Eye (tissue), 1 donor: ENCODE measurements at places on chromosomes 6 and 20.

GRCh38 chr6:150286460-150286859 is 82.4 kb upstream of the IYD start:
- no peak for DNase-seq

GRCh38 chr20:61806995-61807394 is 258.7 kb downstream of the TAF4 start:
- DNase-seq: no peak

- DNase-seq: peak; percentile 24
These were observed 96.2 kb downstream of the TTLL2 start for GRCh38 chr6:167420858-167421766.

- no peak for DNase-seq
These were observed 25.4 kb downstream of the VEGFA start for GRCh38 chr6:43795421-43795820.

DNA sequence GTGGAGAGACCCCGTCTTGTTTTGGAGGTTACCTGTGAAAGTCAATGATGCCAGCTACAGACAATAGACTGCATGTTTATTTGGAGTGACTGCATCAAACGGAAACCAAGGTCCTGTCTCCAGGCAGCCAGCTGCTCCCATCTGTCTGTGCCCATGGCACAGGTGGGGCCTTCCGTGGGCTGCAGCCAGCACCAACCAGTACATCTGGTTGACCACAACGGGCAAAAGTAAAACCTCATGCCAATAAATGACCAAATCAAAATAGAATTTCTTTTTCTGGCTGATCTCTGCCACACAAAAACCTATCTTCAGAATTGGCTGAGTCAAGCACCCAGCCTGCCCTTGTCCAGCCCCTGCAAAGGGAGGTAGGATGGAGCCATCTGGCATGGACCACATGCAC is 33.5 kb downstream of the DLL1 start:
- no peak for DNase-seq

DNA sequence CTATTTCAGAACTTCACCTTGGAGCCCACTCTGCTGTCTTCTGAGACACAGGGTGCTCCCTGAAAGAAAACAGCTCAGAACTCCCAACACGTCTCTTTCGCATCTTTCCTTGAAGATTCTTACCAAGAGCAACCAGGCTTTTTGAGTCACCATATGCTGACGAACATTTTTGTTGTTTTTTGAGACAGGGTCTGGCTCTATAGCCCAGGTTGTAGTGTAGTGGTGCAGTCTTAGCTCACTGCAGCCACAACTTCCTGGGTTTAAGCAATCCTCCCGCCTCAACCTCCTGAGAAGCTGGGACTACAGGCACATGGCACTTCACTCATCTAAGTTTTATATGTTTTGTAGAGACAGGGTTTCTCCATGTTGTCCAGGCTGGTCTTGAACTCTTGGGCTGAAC is 68.5 kb downstream of the TRMT11 start:
- DNase-seq: no peak

- no peak for DNase-seq
These were observed 23.7 kb downstream of the SDHAF4 start for GRCh38 chr6:70590400-70590799.

DNA sequence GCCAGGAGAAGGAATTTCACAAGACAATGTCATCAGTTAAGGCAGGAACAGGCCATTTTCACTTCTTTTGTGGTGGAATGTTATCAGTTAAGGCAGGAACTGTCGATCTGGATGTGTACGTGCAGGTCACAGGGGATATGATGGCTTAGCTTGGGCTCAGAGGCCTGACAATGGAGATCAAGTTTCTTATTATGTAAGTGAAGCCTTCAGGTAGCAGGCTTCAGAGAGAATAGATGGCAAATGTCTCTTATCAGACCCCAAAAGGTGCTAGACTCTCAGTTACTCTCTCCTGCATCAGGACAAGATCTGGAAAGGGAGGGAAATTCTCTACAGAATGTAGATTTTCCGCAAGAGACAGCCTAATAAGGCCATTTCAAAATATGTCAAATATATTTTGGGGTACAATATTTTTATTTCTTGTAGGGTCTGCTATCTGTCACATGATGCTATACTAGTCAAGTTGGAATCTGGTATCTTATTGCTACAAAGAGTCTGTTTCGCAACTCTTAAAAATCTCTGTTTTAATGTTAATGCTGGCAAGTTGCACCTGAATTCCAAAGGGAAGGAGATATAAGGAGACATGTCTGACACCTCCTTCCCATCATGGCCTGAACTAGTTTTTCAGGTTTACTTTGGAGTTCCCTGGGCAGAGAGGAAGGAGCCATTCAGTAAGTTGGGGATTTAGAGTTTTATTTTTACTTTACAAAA is 48.8 kb downstream of the TRDN start:
- DNase-seq: no peak

DNA sequence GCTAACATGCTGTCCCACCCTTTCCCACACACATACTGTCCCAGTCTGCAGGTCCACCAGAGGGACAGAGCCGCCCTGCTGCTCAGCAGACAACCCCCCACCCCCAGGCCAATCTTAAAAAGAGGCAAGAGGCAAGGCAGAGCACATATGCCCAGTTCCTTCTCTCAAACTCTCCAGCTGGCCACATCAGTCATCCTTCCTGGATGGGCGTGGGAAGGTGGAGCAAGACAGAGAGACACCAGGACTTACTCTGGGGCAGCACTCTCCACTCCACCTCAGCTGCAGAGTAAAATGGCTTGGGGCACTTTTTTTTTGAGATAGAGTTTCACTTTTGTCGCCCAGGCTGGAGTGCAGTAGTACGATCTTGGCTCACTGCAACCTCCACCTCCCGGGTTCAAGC is 10.8 kb downstream of the MOCS3 start:
- DNase-seq: no peak
